AML-193 (cell line): ENCODE measurements at places on chromosomes 11 and 22.

DNA sequence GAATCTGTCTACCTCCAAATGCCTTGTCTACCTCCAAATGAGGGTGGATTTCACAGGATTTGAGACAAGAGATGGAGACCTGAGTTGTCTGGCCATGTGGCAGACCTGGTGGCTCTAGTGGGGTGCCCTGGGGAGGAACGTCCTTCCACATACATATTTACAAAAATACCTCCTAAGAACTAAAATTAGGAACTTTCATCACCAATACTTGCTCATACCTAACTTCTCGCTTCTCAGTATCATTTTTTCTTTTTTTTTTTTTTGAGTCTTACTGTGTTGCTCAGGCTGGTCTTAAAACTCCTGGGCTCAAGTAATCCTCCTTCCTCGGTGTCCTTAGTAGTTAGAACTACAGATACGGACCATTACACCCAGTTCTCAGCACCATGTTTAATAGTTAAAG is 117.9 kb downstream of the MED15 start:
- DNase-seq = no peak

DNA sequence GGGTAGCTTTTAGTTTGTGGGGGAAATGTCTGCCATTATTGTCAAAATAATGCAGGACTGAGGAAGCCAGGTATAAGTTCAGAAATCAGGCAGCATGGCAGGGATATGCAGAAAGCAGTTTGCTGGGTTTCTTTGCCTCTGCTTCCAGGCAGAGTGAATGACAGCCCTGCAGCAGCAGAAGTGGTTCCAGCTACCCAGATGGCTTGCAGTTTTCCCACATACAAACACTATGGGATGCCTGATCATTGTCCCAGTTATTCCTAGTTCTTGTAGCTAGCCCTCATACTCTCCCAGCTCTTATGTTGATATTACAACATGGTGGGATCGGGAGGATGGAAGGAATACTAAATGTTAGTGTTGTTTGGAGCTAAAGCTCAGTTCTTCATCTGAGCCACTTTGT is 2.8 kb upstream of the DIXDC1 start:
- no peak for DNase-seq

DNA sequence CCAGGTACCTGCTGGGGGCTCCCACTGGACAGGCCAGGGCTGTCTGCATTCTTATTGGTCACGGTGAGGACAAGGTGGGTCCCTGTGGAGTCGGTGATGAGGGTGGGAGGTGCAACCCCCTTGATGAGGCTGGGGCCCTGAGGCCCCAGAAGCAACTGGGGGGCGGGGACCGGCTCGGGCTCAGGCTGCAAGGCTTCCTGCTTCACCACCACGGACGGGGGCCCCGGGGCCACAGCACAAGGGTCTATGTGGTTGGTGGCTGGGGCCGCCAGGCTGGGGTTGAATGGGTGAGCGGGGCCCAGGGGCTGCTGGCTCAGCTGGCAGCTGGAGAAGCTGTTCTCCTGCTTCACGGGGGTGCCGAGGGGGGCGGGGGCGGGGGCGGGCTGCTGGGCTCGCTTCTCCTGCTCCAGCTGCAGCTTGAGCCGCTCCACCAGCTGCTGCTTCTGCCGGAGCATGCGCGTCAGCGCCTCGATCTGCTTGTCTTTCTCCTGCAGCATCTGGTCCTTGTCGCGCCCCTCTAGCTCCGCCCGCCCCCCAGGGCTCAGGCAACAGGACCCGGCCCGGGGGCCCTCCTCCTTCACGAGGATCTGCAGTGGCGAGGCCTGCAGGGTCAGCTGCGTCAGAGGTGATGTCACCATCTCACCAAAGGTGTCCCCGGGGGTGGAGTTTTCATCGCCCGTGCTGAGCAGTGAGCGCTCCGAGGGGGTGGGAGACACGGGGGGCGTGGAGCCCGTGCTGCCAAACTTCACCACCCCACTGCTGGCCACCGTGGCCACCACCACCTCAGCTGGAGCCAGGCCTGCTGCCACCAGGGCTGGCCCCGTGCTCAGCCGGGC is 48.2 kb downstream of the SGSM3 start:
- DNase-seq = no peak

- no peak for DNase-seq
These were observed 997 bp downstream of the UBE2L3 start for GRCh38 chr22:21568347-21569075.

DNA sequence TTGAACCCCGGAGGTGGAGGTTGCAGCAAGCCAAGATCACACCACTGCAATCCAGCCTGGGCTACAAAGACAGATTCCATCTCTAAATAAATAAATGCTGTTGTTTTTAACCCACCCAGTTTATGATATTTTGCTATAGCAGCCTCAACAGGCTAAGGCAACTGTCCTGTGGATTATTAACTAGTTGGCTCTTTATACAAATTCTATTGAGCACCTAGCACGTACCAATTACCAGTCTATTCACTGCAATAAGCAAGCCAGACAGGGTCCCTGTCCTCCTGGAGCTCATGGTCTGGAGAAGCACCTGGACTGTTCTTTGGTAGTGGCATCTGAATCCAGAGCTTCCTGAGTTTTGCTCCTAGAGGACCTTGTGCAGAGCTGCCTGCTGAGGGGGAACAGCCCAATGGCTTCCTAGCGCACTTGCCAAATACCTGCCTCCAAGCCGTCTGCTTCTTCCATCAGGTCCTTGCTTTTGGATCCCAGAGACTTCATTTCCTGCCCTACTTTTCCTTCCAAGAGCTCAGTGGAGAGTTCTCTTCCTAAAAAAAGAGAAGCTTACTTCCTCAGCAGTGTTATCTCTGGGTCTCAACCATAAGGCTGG is 49.9 kb upstream of the MICAL2 start:
- DNase-seq = no peak
